MV-4-11 (cell line): ENCODE measurements at places on chromosomes 5 and 9.

- DNase-seq = no peak
Measured at GRCh38 chr5:55222985-55223811, 3.9 kb downstream of the MCIDAS start.

DNA sequence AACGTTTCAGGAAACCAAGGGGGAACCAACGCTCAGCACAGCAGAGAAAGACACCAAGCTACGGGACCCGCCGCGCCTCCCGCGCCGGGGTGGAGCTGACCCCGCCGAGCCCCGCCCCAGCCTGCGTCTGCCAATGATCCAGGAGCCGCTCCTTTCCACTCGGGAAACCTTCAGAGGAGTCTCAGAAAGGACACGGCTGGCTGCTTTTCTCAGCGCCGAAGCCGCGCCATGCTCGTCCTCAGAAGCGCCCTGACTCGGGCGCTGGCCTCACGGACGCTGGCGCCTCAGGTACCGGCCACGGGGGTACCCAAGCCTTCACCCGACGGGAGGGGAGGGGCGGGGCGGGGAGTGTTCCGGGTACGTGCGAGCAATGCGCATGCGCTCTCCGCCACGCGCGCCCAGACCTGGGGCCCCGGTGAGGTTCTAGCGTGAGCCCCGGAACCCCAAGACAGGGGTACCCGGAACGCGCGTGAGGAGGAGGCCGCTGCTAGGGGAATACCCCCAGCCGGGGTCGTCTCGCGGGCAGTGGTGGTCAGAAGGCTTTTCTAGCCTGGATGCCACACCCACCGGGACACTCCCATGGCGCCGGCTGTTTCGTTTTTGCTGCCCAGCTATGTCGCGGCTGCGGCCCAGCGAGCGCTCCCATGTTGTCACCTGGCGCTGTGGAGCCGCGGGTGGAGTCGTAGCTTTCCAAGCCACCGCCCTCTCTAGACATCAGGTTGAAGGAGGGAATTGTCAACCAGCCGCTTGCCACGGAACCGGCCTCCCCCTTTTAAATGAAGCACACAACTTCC lies at the start of gene NIPSNAP3A:
Gene NIPSNAP3A, plus strand, starts transcription at position 119 of the 794 bp plus-strand sequence. Its CDS starts 110 bp downstream, at position 229.
- peak; percentile 84 for DNase-seq

- no peak for DNase-seq
Measured at GRCh38 chr5:91277093-91277626, 106.0 kb downstream of the ARRDC3 start.

DNA sequence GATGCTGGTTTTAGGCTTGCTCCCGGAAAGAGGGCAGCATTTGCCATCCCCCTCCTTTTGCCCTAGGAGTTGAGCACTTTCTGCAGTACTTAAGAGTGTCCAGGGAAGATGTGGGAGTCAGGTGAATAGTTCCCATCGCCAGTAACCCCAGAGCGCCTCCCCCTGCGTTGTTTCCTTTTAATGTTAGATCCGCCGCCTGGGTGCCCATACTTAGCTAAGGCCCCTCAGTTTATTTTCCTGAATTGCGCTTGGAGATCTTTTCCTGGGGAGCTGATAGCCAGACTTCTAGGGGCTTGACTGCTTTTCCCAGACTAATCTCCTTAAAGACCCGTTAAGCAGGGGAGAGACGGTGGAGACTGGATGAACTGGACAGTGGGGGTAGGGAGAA lies 377 bp upstream of the PCDHAC2 start:
- no peak for DNase-seq

GRCh38 chr5:37717613-37718431 lies 122.0 kb downstream of the GDNF start:
- no peak for DNase-seq
